ENCODE measurements at places on chromosomes 13 and 19.

DNA sequence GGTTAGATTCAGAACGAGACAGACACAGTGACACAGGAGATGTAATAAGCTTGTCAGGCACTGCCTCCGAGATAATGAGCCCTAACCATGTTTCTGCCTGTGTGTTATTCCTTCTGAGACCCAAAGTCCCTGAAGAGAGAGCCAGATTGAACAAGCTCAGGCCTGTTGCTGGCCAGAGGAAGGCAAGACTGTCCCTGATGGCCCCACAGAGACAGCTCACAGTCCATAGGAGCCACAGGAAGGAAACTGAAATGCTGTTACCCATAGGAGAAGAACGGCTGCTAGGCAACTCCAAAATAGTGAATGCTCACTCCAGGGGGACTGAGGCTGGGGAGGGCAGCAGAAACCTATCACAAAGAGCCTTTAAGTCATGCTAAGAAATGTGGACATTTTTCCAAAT is 31.8 kb upstream of the RFXAP start:
- DNase-seq, result no peak

- no peak for DNase-seq
Observed at GRCh38 chr13:110689041-110689440, 16.9 kb downstream of the CARS2 start.

- DNase-seq, result no peak
Observed at GRCh38 chr19:38513762-38514167, 80.3 kb downstream of the RYR1 start.

DNA sequence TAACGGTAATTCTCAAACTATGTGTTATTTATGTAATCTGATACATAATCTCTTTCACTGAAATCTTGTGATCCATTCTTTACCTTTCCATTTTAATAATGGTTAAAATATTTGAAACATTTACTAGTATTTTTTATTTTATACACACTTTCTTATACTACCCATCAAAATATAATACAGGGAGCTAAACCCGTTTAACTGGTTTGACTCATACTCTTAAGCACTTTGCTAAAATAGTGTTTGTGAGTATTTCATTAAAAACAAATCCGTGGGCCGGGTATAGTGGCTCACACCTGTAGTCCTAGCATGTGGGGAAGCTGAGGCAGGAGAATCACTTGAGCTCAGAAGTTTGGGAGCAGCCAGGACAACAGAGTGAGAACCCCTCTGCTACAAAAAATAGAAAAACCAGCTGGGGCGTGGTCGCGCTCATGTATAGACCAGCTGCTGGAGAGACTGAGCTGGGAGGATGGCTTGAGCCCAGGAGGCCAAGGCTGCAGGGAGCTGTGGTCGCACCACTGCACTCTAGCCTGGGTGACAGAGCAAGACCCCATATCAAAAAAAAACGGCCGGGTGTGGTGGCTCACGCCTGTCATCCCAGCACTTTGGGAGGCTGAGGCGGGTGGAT is 43.8 kb upstream of the DCUN1D2 start:
- DNase-seq, result no peak

DNA sequence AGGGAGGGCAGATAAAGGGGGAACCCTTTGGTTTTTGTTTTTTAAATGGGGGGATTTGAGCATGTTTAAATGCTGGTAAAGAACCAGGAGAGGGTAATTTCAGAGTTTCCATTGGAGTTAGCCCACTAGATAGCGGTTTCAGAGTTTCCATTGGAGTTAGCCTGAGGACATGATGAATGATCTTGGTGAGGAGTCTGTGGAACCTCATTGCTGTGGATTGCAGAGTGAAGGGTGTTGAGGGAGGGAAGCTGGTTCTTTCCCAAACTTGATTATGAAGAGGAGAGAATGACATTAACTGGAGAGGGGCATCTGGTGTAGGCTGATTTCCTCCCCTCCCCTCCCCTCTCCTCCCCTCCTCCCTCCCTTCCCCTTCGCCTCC is 5.0 kb downstream of the WASF3 start:
- no peak for DNase-seq

GRCh38 chr19:54029930-54030490 is 33.7 kb downstream of the VSTM1 start:
- peak; percentile 38 for DNase-seq

DNA sequence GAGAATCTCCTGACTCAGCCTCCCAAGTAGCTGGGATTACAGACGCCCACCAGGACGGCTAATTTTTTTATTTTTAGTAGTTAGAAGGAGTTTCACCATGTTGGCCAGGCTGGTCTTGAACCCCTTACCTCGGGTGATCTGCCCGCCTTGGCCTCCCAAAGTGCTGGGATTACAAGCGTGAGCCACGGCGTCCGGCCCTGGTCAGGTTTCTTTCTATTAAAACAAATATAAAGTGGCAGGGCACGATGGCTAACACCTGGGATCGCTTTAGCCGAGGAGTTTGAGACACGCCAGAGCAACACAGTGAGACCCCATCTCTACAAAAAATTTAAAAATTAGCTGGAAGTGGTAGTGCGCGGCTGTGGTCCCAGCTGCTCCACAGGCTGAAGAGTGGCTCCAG is 1.5 kb upstream of the MED25 start:
- no peak for DNase-seq

- peak; percentile 59 for DNase-seq
Observed at GRCh38 chr13:48579165-48579918, 46.5 kb upstream of the RCBTB2 start.

DNA sequence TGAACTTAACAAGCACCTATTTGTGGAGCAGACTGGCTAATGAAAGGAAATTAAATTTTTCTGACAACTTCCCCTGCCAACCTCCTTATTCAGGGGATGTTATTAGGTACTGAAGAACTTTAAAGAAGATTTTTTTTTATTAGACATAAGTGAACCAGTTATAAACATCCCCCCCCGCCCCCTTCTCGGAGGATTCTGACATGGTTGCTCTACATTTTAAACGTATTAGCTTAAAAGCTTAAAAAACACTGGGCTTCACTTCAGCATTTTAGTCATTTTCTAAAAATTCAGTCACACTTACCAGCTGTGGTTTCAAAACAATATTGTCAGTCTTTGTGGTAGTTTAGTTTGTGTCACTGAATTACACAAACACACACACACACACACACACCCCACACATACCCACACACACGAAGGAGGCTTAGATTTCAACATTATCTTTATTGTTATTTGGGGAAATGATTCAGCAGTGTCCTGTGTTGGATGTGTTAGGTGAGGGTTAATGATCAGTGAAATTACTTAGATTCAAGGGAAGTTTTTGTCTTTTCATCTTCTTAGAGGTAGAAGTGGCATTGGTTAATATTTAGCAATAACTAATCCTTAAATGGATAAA is 145.7 kb downstream of the PCCA start:
- no peak for DNase-seq

GRCh38 chr19:14450168-14450874 is 17.2 kb downstream of the PKN1 start:
- peak; percentile 60 for DNase-seq

GRCh38 chr13:27481766-27482165 is 31.4 kb upstream of the MTIF3 start:
- DNase-seq, result no peak

GRCh38 chr13:109233293-109233692 is 553.1 kb downstream of the IRS2 start:
- DNase-seq, result no peak

- no peak for DNase-seq
Observed at GRCh38 chr13:72383646-72384045, 343.8 kb downstream of the MZT1 start.

- DNase-seq, result no peak
Observed at GRCh38 chr19:9917321-9917720, 19.0 kb downstream of the OLFM2 start.

- no peak for DNase-seq
Observed at GRCh38 chr13:27522847-27523246, 72.5 kb upstream of the MTIF3 start.

DNA sequence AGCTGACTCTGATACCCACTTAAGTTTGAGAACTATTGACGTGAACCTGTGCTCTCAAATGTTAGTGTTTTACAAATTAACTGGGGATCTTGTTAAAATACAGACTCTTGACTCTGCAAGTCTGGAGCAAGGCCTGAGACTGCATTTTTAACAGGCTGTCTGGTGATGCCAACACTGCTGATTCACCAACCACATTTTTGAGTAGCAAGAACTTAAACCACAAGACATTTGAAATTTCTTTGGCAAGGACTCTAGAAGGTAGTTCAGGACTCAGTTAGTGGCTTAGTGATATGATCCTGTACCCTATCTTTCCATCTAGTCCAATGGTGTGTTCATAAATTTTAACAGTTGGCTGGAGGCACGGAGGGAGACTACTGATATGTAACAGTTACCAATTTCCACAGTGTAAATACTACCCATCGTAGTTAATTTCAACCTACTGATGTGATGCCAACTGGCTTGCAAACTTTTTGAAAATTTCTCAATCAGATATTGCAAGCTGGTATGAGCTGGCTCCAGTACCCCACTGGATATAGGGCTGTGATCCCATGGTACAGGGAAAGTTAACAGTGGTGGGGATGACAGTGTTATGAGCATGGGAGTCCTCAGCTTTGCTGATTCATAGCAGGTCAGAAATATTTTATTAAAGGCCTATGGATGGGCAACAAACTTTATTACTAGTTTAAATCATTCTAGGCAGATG is 255.1 kb downstream of the TBC1D4 start:
- no peak for DNase-seq

DNA sequence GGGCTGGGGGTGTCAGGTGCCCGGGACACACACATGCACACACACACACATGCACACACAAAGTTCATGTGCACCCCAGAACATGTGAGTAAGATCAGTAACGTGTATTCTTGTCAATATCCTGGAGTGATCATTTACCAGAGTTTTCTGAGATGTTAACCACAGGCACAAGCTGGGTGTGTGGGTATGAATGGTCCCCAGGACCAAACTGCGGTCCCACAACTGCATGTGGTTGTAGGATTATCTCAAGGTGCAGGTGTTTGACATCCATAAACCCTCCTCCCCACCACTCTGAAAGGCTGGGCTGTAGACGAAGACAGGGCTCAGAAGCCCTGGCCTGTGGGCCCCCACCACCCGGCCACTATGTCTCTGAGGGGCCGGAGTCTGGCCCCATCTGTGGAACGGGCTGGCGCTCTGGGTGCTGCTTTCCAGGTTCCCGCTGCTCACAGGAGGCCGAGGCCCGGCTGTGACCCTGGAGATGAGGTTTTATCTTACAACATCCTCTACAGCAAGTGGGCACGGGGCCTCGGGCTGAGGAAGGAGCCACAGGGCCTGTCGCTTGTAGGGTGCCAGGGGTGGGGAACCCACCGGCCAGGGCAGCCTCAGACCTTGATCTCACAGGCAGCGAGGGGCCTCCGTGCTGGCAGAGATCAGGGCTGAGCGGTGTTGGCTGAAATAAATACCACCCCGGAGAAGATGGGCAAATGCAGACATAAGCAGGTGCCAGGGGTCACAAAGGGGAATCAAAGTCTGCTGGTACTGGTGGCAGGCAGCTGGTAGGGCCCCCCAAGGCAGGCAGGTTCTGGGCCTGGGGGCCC is 4.3 kb downstream of the F2RL3 start:
- no peak for DNase-seq

- DNase-seq, result no peak
Observed at GRCh38 chr13:33934343-33934742, 116.4 kb downstream of the RFC3 start.

- DNase-seq, result no peak
Observed at GRCh38 chr13:26074706-26075105, 22.9 kb upstream of the SHISA2 start.

- no peak for DNase-seq
Observed at GRCh38 chr13:22053053-22053452, 382.2 kb downstream of the FGF9 start.

GRCh38 chr13:79406597-79406908 is 498 bp upstream of the RBM26 start:
- DNase-seq, result no peak

DNA sequence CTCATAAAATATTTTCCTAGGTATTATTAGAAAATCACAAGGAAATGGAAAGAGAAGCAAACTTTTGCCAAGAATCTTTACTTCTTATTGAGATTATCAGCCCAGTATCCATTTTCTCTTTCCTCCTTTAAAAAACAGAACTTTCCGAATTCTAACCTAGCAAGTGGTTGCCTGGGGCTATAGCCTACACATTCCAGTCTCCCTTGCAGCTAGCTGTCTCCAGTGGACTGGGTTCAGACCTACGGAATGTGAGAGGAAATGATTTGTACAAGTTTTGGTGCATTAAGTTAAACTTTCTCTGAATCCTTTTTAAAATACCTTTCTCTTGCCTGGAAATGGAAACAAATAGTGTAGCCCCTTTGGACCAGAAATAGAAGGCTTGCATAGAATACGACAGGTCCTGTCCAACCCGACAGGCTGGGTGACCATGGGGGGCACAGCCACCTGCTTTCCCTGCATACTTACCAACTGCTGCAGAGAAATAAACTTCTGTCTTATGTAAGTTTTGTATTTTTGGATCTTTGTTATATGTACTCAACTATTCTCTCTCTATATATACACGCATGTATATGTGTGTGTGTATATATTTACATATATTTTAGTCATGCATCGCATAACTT is 185.9 kb downstream of the NALCN start:
- DNase-seq, result no peak

GRCh38 chr19:43675269-43675879 is 5.4 kb upstream of the PLAUR start:
- no peak for DNase-seq

- DNase-seq, result no peak
Observed at GRCh38 chr13:24185591-24186232, 25.2 kb downstream of the SPATA13 start.

- DNase-seq, result peak; percentile 31
Observed at GRCh38 chr13:106499896-106500295, 35.6 kb downstream of the EFNB2 start.

DNA sequence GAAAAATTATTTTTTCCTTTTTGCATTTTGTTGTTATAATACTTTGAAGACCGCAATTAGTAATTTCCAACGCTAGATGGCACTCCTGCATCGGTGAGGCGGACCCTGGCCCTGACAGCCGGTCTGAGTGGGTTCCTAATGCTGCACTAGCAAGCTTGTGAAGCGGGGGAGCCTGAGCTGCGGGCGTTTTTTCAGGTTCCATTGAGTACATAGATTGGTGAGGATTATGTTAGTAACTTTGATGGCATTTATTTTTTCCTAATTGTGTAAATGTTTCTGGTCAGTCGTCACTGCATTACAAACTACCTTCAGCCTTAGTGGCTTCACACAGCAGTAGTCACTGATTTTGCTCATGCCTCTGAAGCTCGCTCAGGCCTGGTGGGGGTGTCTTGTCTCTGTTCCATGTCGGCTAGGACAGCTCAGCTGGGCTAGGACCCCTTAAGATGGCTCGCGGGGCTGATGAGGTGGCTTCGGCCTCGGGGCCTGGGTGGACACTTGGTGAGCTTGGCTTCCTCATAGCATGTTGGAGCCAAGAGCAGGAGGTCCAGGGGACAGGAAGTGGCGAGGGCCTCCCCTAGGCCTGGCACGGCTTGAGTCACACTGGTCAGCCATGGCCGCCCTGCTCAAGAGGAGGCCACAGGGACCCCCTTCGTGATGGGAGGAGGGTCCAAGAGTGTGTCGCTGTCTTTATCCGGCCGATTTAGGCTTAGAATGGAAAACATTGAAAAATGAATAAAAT is 25.0 kb downstream of the ERCC5 start:
- peak; percentile 70 for DNase-seq

DNA sequence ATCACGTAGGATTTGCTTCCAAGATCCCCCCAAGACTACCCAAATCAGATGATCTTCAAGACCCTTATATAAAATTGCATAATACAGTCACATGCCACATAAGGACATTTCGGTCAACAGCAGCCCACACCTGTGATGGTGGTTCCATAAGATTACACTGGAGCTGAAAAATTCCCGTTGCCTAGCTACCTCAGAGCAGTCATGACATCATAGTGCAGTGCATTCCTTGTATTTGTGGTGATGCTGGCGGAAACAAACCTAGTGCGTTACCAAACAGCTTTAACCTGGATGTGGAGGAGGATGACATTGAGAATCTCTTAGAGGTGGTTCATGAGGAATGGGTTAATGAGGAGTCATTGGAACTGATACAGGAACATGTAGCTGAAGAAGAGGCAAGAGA is 4.8 kb downstream of the ZNF766 start:
- no peak for DNase-seq
